ENCODE measurements at places on chromosomes 2 and 18. TPM values are rescaled to one million over a fixed set of nuclear protein-coding genes. Genes with fewer than 3 reads are reported as not detected.

The TRIM43 gene
- total RNA-seq, result not detected

The DNMT3A gene
- total RNA-seq, result 46.5 TPM

- H3K4me1 ChIP-seq, result peaks cover 8% of the 10 kb centered on the region
- H3K27ac ChIP-seq, result no peak overlapping the region
- no peaks in the 10 kb centered on the region for H3K36me3 ChIP-seq
Observed at GRCh38 chr2:232387451-232388171, 9.1 kb downstream of the ALPP start.

GRCh38 chr2:66478731-66479316 lies 43.9 kb downstream of the MEIS1 start:
- no peak overlapping the region for H3K4me3 ChIP-seq
- no peak for DNase-seq
- no peaks in the 10 kb centered on the region for H3K36me3 ChIP-seq
- no peak overlapping the region for H3K27ac ChIP-seq
- H3K27me3 ChIP-seq, result no peaks in the 10 kb centered on the region

The SNTG2 gene
- 5.5 TPM for total RNA-seq

GRCh38 chr2:195535911-195536522 lies 121.0 kb upstream of the SLC39A10 start:
- DNase-seq, result no peak
- H3K27ac ChIP-seq, result no peak overlapping the region
- no peak overlapping the region for H3K4me3 ChIP-seq
- H3K4me1 ChIP-seq, result no peaks in the 10 kb centered on the region

DNA sequence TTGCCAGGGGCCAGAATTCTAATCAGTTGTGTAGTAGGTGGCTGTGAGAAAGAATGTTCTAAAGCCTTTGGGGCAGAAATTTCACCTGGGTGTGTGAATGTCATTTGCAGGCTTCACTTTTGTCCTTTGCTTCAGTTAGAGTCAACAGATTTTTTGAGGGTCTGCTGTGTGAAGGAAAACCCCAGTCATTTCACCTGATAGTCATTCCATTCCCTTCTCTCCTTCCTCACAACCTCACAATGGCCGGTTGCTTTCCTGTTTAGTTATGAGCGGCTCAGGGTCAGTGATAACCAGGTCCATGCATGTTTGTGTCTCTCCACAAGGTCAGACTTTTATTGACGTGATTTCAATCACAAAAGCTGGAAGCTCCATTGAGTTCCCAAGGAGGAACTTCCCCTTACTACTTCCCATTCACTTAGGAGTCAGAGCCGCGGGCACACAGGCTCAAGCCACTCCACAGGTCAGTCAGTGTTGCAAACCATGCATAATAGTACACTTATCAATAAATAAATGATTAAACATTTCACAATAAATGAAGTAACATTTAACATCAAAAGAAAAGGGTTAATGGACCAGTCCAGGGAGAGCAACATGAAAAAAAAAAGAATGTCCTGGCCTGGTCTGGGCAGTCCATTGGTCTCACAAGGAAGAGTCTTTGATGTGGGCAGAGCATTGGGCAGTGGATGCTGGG lies 74.3 kb downstream of the NPAS2 start:
- no peaks in the 10 kb centered on the region for H3K27me3 ChIP-seq
- H3K4me1 ChIP-seq, result no peaks in the 10 kb centered on the region
- no peak overlapping the region for H3K27ac ChIP-seq

The VWC2L gene
- total RNA-seq, result not detected

DNA sequence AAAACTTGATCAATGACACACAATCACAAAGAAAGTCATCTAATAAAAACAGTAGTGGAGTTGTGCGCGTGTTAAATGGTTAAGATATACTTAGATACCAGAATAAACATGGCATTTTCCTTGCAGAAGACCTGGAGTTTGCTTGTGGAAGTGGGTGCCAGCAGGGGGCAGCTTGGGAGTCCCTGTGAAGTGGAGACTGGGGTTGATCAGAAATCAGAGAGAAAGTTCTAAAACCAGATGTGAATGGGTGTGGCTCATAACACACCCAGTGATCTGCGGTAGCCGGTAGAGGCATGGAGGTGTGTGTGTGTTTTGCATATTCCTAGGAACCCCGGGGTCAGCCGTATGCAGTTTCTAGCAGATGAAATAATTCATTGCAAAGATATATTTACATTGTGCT lies 300.1 kb upstream of the TRIB2 start:
- no peaks in the 10 kb centered on the region for H3K27me3 ChIP-seq
- H3K27ac ChIP-seq, result no peak overlapping the region
- no peak overlapping the region for H3K4me3 ChIP-seq
- H3K4me1 ChIP-seq, result no peaks in the 10 kb centered on the region
- DNase-seq, result peak; percentile 12

GRCh38 chr2:223847410-223847809 lies 10.0 kb upstream of the AP1S3 start:
- no peaks in the 10 kb centered on the region for H3K36me3 ChIP-seq
- no peaks in the 10 kb centered on the region for H3K27me3 ChIP-seq
- no peaks in the 10 kb centered on the region for H3K4me1 ChIP-seq
- DNase-seq, result no peak

GRCh38 chr2:206054952-206055351 lies 31.0 kb downstream of the INO80D start:
- no peaks in the 10 kb centered on the region for H3K36me3 ChIP-seq
- no peaks in the 10 kb centered on the region for H3K4me1 ChIP-seq
- DNase-seq, result no peak
- H3K4me3 ChIP-seq, result no peak overlapping the region
